ENCODE measurements at places on chromosomes 7 and 10.

DNA sequence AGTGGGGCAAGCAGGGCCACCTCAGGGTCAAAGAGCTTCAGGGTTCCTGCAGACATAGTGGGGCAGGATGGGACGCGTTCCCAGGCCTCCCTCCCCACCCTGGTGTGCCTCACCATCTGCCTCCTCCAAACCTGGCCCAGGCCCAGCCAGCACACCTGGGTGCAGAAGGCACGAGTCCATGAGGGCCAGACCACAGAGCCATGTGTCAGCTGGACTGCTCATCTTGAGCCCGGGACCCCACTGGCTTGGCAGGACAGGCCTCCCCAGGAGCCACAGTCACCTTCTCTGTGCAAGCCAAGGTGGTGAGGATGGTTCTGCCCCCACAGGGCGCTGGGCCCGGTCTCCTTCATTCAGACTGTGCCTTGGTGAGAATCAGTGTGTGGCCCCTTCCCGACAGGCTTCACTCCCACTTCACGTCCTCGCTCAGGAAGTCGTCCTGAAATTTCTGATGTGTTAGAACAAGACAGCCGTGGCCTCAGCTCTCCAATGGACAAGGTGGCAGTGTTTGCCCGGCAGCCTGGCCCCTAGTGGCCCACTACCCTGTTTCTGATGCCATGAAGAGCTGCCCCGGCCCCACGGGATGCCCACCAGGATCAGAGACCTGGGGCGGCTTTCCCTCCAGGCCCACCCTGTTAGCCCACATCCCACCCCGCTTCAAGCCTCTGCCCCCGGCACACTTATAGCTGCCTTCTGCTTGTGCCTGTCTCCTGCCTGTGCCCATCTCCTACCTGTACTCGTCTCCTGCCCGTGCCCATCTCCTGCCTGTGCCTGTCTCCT lies 59.6 kb upstream of the EBF3 start:
- no peak for DNase-seq

DNA sequence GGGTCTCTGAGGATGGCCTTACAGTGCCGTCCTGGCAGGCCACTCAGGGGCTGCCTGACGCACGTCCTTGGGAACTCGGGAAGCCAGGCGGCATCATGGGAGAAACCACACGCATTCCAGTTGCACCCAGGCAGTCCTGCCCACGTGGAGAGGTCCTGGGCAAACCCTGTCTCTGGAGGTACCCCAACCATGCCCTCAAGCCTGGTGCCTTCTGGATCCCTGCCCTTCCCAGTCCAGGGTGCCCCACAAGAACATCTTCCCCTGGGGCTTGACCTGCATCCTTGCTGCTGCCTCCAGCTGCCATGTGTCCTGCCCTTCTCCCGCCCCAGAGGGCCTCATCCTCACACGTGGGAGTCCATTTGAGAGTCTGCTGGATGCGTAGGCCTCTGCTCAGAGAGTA lies 200.3 kb upstream of the PPP2R2D start:
- DNase-seq: no peak

- no peak for DNase-seq
Measured at GRCh38 chr7:94298943-94299342, 95.8 kb upstream of the COL1A2 start.

DNA sequence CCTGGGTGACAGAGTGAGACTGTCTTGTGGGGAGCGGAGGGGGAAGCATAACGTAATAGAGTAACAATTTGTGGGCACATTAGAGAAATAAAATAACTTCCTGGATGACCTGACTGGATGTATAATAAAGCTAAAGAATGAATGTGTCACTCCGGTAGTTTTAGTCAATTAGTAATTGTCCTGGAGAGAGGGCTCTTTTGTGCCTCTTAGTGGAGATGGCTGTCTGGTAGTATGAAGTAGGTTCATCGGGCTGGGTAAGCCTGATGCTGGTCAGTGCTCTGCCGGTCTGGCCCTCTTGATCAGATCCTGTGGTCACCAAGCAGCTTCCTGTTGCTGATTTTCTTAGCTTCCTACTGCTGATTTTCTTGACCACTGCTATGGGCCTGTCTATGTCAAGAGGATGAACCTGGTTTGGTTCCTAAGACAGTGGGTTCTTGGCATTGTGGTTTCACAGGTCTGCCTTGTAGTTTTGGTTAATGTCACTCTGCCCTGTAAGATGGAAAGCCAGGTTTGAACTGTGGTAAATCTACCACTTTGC lies 34.1 kb downstream of the ZRANB1 start:
- no peak for DNase-seq

GRCh38 chr10:35268791-35269257 lies 67.5 kb upstream of the CCNY start:
- DNase-seq: no peak

- DNase-seq: no peak
Measured at GRCh38 chr10:80148166-80148805, 15.8 kb downstream of the PLAC9 start.

DNA sequence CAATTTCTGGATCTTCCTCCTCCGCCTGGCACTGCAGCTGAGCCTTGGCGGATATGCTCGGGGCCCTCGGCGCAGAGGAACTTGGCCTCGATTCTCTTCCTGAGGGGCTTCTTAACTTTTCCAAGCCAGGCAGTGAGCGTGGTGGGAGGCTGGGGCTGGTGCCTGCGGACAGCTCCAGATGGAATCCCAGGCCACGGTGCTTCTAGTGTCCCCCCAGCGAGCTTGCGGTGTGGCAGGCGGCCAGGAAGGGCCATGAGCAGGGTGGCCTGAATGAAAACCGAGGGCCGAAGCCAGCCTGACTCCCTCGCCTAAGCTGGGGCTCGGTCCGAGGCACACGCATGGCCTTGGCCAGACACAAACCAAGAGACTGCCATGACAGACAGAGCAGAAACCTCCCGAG lies 31.3 kb downstream of the RCC1L start:
- DNase-seq: no peak

GRCh38 chr7:137209151-137209817 lies 134.2 kb downstream of the PTN start:
- DNase-seq: no peak

DNA sequence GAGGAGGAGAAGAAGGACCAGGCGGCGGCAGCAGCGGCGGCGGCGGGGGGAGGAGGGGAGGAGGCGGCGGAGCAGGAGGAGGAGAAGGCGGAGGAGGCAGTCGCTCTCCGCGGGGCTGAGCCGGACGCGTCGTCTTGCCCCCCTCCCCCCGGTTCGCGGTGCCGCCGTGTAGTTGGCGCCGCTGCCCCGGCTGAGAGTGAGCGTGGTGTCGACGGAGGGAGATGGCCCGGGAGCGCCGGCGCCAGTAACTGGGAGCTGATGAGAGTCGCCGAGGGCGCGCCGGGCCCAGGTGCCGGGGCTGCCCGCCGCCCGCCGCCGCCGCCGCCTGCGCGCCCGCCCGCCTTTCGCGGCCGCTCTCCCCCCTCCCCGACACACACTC lies 257 bp downstream of the WAC start:
- no peak for DNase-seq

GRCh38 chr7:116223588-116223987 lies 13.2 kb downstream of the TES start:
- no peak for DNase-seq

- DNase-seq: no peak
Measured at GRCh38 chr7:26307791-26308190, 16.1 kb downstream of the SNX10 start.

GRCh38 chr10:47189802-47190201 lies 110.2 kb upstream of the GDF10 start:
- DNase-seq: no peak

- DNase-seq: no peak
Measured at GRCh38 chr10:83934641-83935338, 204.5 kb upstream of the GHITM start.

- no peak for DNase-seq
Measured at GRCh38 chr7:46525876-46526275, 604.8 kb upstream of the IGFBP3 start.

DNA sequence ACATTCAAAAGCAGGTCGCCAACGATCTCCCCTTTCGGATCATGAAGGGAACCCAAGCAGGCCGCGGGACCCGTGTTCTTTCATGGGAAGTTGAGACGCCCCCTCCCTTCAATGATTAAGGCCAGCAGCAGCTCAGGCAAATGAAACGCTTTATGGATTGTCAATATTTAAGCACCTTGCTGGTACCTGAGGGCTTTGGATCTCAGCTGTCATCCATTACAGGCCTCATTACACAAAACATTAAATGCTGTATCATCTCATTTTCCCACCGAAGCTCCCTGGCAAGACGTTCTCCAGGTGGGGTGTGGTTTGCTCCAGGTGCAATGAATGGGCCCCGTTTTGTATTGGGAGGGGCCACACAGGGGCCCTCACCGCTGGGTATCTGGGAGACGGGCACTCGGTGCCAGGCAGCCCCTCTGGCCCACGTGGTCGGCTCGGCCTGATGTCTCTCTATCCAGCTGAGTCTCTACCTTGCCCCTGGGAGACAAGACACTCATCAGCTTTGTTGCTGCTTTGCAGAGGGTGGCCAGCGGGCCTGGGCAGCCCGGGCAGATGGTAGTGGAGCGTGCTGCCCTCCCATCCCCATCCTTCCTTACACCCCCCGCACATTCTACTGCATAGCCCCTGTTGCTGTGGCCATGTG lies 456.1 kb upstream of the FOXK1 start:
- DNase-seq: no peak

GRCh38 chr7:4751398-4751947 lies 23.9 kb upstream of the AP5Z1 start:
- no peak for DNase-seq

DNA sequence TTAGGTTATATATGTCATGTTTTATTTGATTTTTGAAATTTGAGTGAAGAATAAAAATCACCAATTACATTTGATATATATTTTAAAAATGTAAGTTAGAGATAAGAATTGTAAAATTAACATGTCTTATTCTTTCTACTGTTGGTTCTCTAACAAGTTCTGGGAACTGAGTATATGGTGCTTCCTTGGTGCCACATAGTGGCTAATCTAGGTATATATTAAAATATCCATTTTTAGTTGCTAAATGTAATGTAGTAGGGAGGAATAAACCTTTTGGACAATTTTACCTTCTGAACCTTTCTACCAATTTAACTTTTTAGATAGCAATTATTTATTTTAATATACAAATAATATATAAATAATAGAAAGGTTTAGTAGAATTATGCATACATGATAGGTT lies 17.5 kb downstream of the CFAP69 start:
- DNase-seq: no peak

DNA sequence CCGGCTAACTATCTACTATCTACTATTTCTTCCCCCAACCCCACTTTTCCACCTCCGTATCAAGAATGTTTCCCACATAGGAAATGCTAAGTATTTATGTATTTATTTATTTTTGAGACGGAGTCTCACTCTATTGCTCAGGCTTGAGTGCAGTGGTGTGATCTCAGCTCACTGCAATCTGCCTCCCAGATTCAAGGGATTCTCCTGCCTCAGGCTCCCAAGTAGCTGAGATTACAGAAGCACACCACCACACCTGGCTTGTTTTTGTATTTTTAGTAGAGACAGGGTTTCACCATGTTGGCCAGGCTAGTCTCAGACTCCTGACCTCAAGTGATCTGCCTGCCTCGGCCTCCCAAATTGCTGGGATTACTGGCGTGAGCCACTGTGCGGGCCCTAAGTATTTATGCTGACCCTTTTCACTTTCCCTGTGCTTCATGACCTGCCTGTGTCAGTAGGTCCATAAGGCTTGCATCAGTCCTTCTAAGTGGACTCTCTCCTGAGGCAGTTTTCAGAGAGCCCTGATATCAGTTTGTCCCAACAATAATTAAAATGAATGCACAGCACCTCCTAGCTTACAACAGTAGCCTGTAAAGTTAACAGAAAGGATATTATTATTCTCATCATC lies 25.7 kb upstream of the FBXW4 start:
- DNase-seq: no peak

GRCh38 chr10:70729763-70730357 lies 55.3 kb downstream of the TBATA start:
- DNase-seq: no peak

- no peak for DNase-seq
Measured at GRCh38 chr10:608331-609261, 80.9 kb downstream of the DIP2C start.

DNA sequence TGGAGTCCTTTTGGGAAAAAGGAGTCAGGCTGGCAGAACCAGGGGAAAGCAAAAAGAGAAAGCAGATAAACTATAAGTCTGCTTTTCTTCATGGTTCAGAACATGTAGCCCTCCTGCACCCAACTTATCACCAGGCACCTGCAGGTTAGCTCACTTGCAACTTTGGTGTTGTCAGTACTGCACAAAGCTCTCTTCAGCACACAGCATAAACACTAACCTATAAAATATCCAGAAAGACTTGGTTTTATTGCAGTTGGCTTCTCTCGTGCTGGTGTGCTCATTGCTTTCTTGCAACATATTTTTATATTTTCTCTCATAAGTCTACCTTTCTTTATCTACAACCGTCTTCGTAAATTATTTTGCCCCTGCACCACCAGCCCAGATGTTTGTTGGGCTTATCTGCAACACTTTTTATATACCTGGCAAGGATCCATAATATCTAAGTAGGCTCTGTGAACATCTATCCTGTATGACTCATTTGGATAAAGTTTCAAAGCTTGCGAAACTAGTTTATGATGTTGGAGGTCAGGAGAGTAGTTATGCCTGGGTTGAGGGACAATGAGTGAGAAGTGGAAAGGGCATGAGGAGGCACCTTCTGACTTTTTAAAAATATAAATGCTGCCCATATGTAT lies 164.6 kb downstream of the ANKRD30A start:
- no peak for DNase-seq

GRCh38 chr10:69866688-69867461 lies 65.2 kb downstream of the COL13A1 start:
- no peak for DNase-seq

- DNase-seq: no peak
Measured at GRCh38 chr7:1994931-1995330, 237.8 kb downstream of the MAD1L1 start.

DNA sequence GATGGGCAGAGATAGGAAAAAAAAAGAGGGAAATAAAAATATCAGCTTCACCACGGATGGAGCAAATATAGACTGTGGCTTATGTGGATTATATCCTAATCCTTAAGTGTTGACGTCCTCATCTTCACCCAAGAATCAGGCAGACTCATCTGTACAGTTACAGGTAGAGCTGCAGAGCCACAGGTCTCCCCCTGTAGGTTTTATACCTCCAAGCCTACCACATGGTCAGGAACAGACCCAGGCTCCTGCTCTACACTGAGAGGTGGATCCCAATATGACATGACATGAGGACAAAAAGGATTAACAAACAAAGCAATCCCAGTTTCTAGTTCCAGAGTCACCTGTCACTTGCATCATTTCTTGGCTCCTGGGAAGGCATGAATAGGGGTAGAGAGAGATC lies 400.8 kb downstream of the SEMA3D start:
- DNase-seq: no peak

DNA sequence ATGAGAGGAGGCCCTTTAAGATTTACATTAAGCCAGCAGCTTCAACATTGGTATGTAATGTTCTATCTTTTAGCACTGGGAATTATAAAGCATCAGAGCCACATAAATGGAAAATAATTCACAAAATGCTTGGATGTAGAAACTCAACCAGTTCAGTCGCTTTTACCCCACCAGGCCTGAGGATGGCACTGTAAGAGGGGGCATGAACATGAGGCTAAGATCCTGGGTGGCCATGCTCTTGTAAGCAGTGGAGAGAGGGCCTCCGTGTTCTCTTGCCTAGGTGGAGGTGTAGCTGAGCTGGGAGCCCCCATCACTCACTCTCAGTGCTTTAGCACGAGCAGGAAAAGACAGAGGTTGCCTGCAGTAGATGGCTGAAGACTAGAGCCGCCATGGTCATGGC lies 238.8 kb downstream of the FANK1 start:
- DNase-seq: no peak

Data from CD4-positive, CD25-positive, alpha-beta regulatory T cell (primary cell).